NCI-H345 (cell line): ENCODE measurements at places on chromosomes 13 and 19.

DNA sequence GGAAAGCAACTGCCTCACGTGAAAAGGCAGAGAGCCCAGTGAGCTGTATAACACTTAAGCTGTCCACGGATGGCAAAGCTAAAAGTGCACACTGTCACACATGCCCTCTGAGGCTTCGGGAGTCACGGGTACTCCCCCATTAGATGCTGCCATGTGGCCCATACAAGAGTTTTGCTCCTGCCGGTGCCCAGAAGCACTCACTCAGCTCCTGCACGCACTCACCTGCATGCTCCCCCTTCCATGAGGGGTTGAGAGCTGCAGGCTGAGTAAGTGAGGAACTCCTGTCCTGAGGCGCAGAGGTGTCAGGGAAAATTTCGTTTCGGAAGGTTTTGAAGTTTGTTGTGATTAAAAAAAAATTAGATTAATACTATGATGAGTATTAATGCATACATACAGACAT is 939.2 kb upstream of the ATXN8OS start:
- DNase-seq: no peak

DNA sequence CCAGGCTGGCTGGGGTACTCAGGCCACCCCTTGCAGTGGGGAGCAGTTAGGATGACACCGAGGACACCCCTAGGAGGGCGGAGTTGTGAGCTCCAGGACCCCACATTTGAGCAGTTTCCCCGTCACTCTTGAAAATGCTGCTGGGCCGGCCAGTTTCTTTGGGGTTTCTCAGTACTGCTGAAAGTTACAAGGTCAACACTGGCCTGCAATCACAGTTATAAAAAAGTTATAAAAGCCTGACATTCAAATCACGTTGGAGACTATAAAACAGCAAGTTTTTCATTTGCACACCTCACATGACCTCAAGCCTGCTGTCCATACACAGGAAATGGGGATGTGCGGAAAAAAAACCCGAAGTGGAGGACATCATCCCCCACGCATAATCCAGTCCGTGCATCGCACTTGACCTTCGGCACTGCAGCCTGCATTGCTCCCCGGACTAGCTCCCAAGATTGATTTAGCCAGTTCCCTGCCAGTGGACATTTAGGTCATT is 27.0 kb downstream of the DNM2 start:
- DNase-seq: no peak

DNA sequence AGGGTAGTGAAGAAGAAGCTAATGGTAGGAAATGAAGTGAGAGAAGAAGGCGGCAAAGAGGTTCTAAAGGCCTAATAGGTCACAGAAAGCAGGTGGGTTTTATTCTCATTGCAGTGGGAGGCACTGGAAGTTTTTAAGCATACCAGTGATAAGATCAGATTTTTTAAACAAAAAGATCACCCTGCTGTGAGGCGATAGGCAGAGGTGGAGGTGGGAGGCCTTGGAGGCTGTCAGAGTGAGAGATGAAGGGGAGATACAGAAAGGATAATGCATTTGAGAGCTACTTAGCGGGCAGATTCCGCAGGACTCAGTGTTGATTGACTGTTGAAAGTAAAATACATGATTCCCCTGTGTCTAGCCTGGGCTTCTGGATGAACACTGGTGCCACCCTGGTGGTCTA is 116.7 kb upstream of the FRY start:
- DNase-seq: no peak

DNA sequence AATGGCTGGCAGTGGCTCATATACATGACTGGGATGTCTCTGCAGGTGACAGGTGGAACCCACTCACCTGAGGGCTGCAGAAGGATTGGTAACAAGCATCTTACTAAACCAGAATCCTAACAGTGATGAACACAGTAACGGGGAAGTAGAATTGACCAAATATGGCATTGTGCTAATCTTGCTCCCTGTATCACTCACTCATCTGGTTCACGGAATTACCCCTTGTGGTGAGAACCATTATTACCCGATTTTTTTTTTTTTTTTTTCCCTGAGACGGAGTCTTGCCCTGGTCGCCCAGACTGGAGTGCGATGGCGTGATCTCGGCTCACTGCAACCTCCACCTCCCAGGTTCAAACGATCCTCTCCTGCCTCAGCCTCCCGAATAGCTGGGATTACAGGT is 69.5 kb downstream of the PTPRS start:
- DNase-seq: no peak

GRCh38 chr19:35217649-35217990 is 10.9 kb downstream of the FAM187B start:
- DNase-seq: no peak

DNA sequence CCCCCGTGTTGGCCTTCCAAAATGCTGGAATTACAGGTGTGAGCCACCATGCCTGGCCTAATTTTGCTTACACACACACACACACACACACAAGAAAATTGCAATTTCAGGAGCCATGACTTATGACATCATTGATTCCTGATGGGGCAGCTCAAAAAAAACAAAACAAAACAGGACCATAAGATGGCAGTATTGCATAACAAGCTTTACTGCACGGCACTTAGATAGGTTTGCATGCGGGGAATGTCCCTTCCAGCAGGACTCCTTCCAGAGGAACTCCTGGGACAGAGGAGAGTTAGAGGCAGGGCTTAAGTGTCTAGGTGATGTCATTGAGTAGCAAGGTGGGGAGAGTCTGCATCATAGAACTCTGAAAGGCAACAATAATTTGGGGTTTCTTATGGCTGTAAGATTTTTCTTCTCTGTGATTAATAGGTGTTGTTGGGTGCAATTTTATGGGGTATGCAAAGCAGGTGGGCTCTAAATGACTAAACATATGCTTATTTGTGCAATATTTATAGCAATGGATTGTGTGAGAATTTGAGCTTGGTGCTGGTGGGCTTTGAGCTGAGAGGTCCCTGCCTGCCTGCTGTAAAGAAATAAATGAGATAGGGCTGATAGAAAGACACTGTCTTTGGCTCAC is 9.0 kb upstream of the ACSBG2 start:
- peak; percentile 59 for DNase-seq
